ENCODE measurements at places on chromosomes 3 and 15.

DNA sequence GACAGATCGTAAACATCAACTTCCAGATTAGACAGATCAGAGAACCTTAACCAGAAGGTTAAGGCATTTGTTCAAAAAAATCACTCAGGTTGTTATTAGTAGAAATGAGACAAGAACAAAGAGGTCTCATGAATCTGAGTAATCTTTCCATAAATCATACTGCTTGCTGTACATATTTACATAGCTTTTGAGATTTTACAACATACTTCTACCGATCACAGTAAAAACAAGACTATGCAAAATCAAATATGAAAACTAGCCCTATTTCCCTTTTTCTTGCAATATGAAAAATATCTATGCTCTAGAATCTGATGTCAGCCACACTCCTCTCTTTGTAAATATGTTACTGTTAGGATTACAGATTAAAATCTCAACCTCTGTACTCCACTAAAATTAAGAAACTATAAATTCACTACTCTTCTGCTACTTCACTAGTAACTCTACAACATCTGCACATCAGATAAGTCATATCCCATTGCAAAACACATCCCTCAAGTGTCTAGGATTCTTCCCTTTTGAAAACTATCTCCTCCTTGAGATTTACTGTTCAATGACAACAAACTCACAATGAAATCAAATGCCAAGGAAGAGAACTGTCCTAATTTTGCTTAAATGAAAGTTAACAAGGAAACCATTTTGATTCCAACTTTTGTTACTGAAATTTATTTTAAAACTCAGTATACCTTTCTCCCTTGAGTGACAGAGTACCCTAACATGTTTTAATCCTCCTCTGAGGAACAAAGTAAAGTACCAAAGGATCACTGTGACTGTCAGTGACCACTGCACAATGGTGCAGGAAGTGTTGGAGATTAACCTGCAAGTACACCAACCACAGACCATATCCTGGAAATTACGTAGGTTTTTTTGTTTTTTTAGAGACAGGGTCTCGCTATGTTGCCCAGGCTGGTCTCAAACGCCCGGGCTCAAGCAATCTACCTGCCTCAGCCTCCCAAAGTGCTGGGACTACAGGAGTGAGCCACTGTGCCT is 12.8 kb downstream of the DCUN1D1 start:
- DNase-seq, result no peak

GRCh38 chr15:29880341-29880740 is 58.1 kb upstream of the TJP1 start:
- DNase-seq, result no peak

- no peak for DNase-seq
Observed at GRCh38 chr15:64038878-64039610, 7.2 kb downstream of the DAPK2 start.

GRCh38 chr15:51652084-51652668 is 29.1 kb upstream of the SCG3 start:
- no peak for DNase-seq

DNA sequence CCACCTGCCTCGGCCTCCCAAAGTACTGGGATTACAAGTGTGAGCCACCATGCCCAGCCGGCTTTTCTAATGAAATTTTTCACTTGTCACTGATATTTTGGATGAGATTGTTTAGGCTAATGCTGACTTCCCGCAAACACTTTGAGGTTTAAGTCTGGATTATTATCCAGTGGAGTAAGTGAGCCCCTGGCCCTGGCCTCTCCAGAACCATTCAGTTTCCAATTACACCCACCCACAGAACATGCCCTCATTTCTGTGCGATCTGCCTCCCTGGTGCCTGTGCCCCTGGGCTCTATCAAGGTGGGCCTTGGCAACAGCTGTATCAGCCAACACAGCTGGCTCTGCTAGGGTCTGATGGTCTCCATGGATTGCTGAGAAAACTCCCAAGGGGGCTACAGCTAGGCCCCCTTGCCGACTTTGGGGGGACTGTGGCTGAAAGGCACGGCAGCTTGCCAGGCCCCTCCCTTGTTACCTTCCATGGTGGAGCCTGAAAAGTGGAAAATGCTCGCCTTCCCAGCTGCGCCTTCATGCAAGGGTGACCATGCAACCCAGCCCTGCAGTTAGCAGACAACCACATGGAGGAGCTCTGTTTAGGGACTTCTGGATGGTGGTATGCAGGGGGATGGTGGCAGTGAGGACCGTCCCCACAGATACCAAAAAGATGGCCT is 288.9 kb downstream of the FAM43A start:
- no peak for DNase-seq

All from brain pericyte (primary cell).